ENCODE measurements at places on chromosomes 11 and 22. TPM values are rescaled to one million over a fixed set of nuclear protein-coding genes. Genes with fewer than 3 reads are reported as not detected.

DNA sequence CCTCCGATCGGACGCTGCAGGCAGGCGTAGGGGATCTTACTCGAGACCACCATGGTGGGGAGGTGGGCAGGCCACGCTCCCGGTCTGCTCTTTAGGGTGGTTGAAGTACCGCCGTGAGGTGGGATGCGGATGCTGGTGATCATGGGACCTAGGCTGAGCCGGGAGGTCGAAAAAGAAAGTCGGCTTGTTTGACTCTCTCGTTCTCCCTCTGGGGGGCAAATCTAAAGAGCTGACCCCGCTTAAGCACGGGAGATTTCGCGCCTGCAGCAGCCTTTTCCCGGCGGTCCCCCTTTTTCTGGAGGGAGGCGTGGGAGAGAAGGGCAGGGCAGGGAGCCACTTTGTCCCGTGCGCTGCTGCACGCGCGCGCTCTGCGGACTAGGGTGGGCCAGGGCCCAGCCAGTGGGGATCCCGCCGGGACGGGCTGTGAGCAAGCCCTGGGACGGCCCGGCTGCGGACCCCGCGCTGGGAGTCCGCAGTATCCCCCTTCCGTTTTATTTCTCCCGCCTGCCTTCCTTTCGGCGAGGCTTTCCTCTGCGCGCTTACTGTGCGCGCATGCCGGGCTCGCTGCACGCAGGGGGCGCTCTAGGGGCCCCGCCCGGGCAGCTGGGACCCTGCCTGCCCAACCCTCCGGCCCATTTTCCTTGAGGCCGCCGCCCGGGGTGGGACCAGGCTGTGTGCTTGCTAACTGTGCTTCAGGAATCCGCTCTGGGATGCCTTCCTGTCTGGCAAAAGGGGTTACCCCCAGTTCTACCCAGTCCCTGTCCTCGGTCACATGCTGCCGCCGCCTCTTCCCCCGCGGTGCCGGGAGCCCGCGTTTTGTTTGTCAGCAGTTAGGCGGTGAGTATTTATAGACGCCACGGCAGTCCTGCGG lies 81.0 kb downstream of the PRR5L start:
- no peaks in the 10 kb centered on the region for H3K27me3 ChIP-seq
- peak; percentile 79 for DNase-seq
- peaks cover 32% of the 10 kb centered on the region for H3K36me3 ChIP-seq
- H3K4me1 ChIP-seq: peaks cover 64% of the 10 kb centered on the region

The ISX gene
- total RNA-seq: not detected

The CYTH4 gene
- total RNA-seq: 41.1 TPM

DNA sequence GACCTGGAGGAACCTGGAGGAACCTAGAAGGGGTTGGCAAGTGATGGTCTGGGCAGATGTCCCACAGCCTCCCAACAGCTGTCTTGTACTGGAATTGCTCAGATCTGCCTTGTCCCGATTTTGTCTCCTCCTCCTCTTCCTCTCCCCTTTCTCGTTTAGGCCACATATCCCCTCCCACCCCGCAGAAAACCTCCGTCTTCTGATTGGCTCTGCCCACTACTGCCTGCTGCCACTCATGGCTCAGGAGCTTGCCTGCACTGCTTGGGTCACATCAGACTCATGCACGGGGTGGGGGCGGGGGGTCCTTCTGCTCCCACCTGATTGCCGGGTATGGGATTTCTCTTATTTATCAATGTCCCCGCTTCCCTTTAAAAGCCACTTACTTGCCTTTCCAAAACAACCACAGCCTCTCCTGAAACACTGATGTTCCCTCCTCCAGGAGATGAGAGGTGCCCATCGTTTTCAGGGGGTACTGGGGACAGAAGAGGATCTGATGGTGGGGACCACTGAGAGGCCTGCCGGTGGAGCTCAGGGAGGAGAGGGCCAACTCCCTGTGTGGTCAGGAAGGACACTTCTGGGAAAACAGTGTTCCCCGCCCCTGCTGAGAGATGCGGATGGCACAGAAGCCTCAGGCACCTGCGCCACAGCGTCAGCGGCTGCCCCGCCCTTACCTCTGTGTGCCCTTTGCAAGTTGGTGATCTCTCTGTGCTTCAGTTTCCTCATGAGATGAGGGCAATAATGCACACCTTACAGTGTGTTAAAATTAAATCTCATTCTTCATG lies 14.7 kb downstream of the TOM1 start:
- H3K4me1 ChIP-seq: peaks cover 29% of the 10 kb centered on the region
- no peaks in the 10 kb centered on the region for H3K36me3 ChIP-seq
- H3K4me3 ChIP-seq: no peak overlapping the region
- H3K27ac ChIP-seq: no peak overlapping the region
- DNase-seq: no peak
- no peaks in the 10 kb centered on the region for H3K27me3 ChIP-seq

DNA sequence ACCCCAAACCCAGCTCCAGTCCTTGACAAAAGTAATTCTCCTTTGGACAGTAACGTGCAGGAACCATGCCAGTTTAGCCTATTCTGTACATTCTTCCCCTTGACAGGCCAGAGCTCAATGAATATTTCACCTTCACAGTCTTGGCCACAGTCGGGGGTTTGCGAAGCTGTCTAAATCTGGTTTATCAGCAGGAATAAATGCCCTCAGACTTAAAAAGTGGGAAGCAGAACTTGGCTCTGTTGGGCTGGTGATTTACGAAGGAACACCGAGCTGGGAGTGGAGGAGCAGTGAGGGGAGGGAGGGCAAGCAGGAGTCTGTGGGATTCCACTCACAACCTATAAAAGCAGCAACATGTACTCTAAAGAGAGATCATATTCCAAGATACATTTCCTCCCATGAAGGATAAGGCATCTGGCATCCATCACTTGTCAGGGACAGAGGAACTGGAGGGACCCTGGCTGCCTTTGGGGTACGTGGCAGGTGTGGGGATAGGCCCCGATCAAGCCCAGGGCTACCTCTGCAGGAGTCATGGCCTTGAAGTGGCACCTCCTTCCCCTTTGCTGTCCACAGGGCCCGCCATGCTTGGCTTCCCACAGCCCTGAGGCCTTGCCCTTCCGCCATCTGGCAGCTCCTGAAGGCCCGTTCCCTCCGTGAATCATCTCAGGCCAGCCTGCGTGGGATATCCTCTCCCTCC lies 154.3 kb downstream of the ADAMTS15 start:
- H3K27ac ChIP-seq: no peak overlapping the region
- DNase-seq: no peak
- no peaks in the 10 kb centered on the region for H3K4me1 ChIP-seq
- H3K4me3 ChIP-seq: no peak overlapping the region
